ENCODE measurements at places on chromosomes 16 and 17.

GRCh38 chr17:75031972-75032719 is 14.6 kb downstream of the ATP5PD start:
- peak; percentile 34 for DNase-seq

DNA sequence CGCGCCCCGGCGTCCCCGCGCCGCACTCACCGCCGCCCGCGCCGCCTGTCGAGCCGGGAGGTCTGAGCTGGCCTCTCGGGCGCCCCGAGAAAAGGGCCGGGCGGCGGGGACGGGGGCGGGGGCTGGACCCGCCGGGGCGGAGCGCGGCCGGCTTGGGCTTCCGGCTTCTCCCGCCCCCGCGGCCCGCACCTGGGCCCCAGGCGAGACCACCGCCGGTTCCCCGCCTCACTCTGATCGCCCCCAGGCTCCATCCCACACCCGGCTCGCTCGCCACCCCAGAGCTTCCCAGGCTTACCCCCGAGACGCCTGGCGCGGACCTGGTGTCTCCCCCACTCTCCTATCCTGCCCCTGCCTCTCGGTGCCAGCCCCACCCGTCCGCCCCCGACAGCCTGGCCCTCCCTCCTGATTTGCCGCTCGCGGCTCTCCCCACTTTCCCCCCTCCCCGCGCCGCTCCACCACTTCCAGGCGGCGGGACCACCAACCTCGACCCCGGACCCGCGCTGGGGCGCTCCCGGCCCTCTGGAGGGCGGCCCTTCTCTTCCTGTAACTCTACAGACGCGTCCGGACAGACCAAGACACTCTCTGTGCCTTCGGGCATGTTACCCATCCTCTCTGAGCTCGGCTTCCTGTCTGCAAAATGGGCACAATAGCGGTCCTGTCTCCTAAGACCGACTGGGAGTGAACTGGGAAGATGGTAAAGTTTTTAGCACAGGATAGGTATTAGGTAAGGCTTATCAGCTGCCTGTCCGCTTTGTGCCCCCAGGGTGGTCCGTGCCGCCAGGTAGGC is at the start of gene LITAF:
LITAF (minus strand) TSS at position 64 of the 787 bp plus-strand sequence. CDS start 30,189 bp downstream, outside the sequence.
- DNase-seq = no peak

- no peak for DNase-seq
These were observed 513 bp downstream of the CRLF3 start for GRCh38 chr17:30824002-30824355.

- DNase-seq = no peak
These were observed 9.9 kb downstream of the LRRC3C start for GRCh38 chr17:39937447-39937846.

DNA sequence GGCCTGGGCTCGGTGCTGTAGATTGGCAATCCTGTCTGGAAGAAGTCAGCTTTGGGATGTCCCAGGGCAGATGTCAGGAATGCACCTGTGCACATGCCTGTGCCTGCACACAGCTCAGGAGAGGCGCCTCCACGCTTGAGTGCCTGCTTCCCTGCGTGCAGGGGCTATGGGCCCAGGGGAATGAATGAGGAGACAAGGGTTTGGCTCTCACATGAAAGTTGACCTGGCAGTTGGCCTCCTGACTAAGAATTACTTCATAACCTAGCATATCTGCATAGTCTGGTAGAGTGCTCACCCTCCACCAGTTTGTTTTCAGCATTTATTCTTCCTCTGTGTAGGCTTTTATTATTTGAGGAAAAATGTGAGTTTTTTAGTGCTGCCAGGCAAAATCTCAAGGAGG is 50.0 kb downstream of the PLD6 start:
- DNase-seq = no peak

DNA sequence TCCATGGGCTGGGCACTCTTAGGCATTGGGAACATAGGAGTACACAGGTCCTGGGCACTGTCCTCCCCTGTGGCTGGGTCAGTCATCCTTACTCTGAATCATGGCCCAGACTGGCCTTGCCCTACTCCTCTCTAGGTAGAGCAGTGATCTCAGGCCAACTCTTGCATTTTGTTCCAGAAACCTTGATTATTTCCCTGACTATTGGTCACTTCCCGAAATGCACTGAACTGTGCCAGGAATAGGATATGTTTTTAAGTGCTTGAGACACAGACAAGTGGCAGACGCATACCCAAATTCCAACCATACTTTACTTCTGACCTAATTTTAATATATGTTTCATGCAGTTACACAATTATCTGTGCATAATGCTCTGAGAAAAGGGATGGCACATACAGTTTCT is 10.3 kb downstream of the KRABD2 start:
- no peak for DNase-seq

- DNase-seq = no peak
These were observed 6.5 kb downstream of the PRSS27 start for GRCh38 chr16:2713523-2713922.

DNA sequence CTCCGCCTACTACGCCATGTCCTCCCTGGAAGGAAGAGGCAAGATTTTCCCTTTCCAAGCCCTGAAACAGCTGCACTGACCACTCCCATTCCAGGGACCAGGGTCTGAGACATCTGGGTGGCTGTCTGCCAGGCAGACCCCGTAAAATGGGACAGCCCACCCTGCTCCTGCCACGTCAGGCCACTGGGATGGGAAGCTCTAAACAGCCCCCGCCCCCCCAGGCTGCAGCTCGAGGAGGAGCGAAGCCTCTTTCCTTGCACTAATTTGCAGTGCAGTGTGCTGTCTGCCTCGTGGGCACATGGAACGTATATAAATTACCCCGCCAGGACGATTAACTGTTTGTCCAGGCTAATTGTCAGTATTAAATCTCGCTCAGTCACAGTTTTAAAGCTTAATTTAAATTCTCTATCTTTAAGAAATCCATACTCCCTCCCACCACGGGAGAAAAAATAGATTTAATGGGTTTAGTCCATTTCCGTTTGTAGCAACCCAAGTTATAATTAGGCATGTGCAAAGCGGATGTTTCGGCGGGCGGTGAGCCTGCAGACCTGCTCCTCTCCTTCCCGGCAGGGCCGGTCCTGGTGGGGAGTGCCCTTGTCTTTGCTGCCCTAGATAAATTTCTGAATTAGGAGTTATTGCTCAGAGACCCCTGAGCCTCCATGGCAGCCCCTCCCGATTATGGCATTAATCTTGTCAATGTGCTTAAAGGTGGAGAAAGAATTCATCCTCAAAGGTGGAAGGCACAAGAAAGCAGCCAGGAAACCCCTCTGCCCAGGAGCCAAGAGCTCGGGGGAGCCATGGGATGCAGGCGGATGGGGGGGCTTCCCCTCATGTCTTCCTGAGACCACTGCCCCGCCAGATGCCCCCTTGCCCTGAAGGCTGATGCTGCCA is 268.0 kb upstream of the TNRC6C start:
- DNase-seq = no peak

DNA sequence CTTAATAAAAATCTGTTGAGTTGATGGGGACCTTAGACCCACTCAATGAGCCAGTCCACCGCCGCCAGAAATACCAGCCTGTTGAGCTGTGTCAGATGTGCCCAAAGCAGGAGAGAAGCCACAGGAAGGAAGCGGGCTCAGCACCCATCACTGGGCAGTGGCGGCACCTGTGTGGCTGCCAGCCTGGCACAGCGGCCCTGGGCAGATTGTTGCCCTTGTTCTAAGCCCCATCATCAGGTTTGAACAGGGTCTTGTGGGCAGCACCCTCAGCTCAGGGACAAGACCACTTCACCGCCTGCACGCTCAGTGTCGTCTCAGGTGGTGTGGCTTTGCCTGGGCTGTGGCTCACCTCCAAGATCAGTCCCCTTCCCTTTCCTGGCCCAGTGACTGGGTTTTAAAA is 9.3 kb downstream of the ENDOV start:
- no peak for DNase-seq

DNA sequence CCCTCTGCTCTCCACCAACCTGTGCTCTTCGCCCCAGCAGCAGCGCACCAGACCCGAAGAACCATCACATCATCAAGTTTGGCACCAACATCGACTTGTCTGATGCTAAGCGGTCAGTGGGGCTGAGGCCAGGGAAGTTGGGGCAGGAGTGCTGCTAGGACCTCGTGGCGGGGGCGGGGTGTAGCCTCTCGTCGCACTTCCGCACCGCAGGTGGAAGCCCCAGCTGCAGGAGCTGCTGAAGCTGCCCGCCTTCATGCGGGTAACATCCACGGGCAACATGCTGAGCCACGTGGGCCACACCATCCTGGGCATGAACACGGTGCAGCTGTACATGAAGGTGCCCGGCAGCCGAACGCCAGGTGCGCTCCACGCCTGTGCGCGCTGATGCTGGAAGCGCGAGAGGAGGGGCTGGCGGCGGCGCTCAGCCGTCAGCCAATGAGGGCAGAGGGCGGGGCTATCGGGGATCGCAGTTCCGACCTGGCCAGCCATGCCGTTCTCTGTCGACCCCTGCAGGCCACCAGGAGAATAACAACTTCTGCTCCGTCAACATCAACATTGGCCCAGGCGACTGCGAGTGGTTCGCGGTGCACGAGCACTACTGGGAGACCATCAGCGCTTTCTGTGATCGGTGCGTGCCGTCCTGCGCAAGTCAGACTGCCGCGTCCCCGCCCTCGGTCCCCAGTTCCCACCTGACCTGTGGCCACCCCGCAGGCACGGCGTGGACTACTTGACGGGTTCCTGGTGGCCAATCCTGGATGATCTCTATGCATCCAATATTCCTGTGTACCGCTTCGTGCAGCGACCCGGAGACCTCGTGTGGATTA is 3.2 kb upstream of the TMEM88 start:
- peak; percentile 86 for DNase-seq

- no peak for DNase-seq
These were observed 91.2 kb upstream of the IRX6 start for GRCh38 chr16:55232822-55233221.

GRCh38 chr17:27760069-27760885 is 40.1 kb downstream of the NOS2 start:
- peak; percentile 40 for DNase-seq

DNA sequence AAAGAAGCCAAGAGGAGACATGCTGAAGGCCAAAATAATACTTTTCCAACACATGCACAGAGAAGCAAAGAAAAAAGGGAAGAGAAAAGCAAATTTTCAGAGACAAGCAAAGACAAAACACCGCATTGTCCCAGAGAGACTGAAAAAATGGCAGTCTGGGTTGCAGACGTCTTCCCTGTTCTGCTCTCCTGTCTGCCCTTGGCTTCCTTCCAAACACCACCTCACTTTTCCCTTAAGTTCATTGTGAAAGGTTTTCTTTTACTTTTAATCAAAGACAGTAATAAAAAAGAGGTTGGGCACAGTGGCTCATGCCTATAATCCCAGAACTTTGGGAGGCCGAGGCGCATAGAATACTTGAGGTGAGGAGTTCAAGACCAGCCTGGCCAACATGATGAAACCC is 21.2 kb upstream of the VAT1L start:
- no peak for DNase-seq

- no peak for DNase-seq
These were observed 11.6 kb downstream of the WIPF2 start for GRCh38 chr17:40230670-40231069.

DNA sequence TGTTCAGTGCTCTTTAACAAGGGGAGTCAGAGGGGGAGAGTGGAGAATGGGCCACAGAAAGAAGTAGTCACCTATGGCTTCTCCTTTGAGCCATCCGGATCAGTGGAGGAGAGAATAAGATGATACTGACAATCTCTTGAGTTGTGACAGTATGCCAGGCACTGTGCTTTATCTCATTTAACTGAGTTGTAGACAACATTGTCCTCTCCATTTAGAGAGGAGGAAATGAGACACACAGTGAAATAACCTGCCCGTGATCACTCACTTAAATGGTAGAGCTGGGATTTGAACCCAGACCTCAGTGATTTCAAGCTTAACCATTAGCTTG is 17.8 kb upstream of the EEF2K start:
- no peak for DNase-seq

DNA sequence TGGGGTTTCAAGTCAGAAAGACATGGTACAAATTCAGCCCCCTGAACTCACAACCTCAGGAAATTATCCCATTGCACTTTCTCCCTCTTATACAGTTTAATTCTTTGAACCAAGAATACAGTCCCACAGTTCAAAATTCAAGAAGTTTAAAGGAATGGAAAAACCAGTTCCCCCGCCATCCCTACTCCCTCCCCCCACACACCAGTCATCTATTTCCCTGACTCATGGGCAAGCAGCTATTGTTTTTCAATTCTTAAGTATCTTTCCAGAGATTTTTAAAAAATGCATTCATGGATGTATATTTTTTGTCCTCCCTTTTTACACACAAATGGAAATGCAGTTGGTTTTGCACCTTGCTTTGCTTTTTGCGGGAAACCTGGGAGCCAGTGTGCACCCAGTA is 7.3 kb downstream of the SYCE1L start:
- DNase-seq = no peak

DNA sequence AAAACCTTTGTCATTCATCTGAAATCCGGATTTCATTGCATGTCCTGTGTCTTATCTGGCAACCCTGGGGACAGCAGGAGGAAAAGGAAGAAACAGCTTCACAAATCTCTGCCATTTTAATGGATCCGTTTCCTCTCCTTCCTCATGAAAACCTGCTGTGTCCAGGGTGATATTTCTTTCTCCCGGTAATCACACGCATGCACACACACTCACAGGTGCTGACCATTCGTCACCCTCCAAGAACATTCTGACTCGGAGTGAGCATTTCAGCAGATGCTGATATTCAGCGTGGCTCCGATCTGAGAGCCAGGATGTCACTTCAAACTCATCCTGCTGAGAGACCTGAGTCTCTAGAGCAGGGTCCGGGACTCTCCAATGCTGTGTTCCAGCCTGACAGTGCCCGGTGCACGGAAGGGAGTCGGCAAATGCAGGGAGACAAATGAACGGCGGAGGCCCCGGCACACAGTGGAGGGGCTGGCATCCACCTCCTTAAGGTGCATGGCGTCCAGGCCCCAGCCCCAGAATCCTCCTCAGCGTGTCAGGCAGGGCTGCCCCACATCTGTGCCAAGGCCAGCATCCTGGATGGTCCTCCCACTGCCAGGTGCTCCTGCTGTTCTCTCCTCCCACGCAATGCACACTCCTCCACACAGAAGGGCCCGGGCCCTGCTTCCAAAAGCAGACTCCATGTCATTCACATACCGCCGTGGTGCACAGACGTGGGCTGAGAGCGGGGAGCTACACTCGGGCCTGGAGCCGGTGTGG is 70.7 kb downstream of the RBFOX3 start:
- DNase-seq = no peak

DNA sequence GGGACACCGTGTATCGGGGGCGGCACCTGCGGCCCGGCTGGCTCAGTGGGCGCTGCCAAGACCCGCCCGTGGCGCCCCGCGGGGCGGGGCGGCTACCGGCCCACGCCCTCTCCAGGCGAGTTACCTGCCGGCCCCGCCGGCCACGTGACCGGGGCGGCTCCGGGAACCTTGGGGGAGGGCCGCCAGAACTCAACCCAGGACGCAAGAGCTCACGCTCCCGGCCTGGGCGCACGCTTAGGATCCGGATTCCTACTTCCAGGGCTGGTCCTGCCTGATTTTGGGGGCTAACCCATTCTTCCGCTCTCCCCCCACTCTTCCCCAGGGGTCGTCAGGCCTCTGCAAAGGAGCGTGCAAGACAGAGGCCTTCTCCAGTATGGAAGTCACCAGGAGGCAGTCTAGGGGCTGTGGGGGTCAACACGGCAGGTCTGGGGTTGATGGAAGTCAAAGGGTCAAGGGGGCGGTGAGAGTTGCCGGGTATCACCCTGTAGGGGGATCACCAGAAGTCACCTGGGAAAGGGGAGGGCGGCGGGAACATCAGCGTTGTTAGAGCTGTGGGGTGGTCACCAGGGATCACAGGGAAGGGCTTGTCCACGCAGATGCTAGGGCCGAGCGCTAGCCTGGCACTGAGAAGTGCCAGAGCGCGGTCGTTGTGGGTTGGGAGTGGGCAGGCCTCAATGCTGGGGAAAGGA is 354 bp upstream of the ESRP2 start:
- no peak for DNase-seq

GRCh38 chr16:75207831-75208230 is 870 bp upstream of the CTRB2 start:
- no peak for DNase-seq
